ENCODE measurements at places on chromosomes 11 and 22.
A peak's percentile ranks its signal among the peaks of the same experiment; 100 is the strongest.

DNA sequence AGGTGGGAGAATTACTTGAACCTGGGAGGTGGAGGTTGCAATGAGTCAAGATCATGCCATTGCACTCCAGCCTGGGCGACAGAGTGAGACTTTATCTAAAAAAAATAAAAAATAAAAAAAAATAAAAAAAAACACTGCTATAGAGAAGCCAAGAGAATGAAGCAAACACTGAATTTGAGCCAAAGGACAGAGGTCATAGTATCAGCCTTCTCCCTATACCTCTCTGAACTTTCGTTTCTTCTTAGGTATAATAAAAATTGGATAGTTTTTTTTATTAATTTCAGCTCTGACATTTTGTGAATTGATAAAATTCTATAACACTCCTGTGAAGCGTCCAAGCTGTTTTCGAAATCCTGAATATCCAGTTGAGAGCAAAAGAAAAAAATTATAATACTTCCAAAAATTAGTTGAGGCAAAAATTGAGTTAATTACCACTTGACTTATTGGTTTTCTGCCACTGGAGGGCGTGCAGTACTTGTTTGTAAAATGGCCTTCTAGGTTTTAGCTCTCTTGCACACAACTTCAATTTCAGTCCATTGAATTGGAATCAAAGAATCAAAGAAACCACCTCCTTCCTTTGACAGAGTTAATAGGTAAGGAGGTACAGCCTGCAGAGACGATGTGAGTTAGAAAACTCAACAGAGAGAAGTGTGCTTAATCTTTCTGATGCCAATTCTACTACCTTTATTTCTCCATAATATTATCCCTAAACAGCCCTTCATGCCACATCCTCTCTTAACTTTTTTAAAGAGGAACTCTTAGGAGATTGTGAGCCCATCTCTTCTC is 143.2 kb downstream of the BBOX1 start:
- peak; percentile 4 for DNase-seq

GRCh38 chr11:83456075-83456474 is 169.9 kb upstream of the CCDC90B start:
- no peak for DNase-seq

GRCh38 chr11:117486059-117486458 is 158.4 kb downstream of the CEP164 start:
- no peak for DNase-seq

GRCh38 chr11:12134236-12134585 is 23.8 kb downstream of the MICAL2 start:
- DNase-seq: no peak

DNA sequence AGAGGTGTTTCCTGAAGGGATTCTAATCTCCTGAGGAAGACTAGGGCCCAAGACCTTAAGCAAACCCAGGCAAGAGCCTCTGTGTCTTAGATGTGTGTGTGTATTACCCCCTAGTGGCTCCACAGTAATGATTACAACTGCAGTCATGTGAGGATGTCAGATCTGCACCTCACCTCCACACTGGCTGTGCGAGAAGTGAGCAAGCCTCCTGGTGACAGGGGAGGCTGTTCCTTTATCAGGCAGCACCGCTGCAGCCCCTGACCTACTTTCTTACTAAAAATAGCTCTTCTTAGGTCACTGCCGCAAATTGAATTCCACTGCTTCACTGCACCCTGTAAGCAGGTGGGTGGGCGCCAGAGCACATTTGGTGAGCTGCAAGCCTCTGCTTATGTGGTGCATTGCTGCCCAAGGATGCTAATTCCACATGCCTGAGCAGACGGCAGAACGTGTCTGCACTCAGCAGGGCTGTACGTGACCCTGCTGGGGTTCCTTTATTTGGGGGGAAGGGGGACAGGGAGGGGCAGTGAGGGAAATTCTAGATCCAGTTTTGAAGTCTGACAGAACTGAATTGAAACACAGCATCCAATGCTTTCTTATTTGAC is 112.4 kb downstream of the KCNC1 start:
- no peak for DNase-seq

Data from activated naive CD8-positive, alpha-beta T cell treated with anti-CD3 and anti-CD28 coated beads, Interleukin-2, amount 50 U/mL, for 16 hours (primary cell).